ENCODE measurements at places on chromosomes 7 and 10. TPM values are rescaled to one million over a fixed set of nuclear protein-coding genes. Genes with fewer than 3 reads are reported as not detected.

The EMX2 gene
- not detected for total RNA-seq

The ELMO1 gene
- total RNA-seq, result 5.5 TPM

The FAM25G gene
- not detected for total RNA-seq

DNA sequence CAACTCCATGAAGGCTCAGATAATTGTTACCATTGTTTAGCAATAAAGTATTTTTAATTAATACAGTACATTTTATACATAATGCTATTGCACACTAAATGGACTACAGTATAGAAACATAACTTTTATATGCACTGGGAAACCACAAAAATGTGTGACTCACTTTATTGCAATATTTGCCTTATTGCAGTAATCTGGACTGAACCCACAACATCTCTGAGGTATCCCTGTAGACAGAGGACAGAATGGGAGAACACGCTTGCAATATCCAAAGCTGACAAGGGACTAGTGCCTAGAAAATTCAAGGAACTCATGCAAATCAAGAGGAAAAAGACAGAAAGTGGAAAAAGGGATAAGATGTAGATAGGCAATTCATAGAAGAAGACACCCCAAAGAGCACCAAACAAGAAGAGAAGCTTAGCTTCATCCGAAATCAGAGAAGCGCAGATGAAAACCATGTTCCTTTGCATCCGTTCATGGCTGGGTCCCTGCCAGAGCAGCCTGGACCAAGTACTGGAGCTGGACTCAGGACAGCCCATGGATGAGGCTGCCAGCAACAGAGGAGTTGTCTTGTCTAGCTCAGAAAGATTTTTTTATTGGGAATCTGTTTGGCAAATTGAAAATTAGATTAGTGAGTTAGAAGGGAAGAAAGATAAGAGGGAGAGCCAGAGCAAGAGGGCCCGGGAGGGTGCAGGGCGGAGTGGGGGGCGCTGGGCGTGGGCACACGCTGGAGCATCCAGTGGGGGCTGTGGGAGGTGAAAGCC, 16.0 kb upstream of the GALNTL5 start:
- peaks cover 36% of the 10 kb centered on the region for H3K27me3 ChIP-seq
- H3K27ac ChIP-seq, result no peak overlapping the region
- no peaks in the 10 kb centered on the region for H3K4me1 ChIP-seq
- H3K36me3 ChIP-seq, result no peaks in the 10 kb centered on the region
- no peak for DNase-seq
